ENCODE measurements at places on chromosomes 16 and 17. TPM values are rescaled to one million over a fixed set of nuclear protein-coding genes. Genes with fewer than 3 reads are reported as not detected.

ESRP2 gene
- not detected for polyA plus RNA-seq

LGALS9 gene
- polyA plus RNA-seq, result not detected

SOX8 gene
- polyA plus RNA-seq, result 3.9 TPM

DERL2 gene
- 64.4 TPM for polyA plus RNA-seq

SLC2A4 gene
- polyA plus RNA-seq, result not detected

KRTAP1-1 gene
- not detected for polyA plus RNA-seq

GGA2 gene
- polyA plus RNA-seq, result 50.9 TPM

PRSS27 gene
- 5.9 TPM for polyA plus RNA-seq

GNAO1 gene
- polyA plus RNA-seq, result 39.3 TPM

HS3ST3B1 gene
- 0.58 TPM for polyA plus RNA-seq

CTRB2 gene
- polyA plus RNA-seq, result not detected

CCT6B gene
- 2.1 TPM for polyA plus RNA-seq

CBX8 gene
- polyA plus RNA-seq, result 15.4 TPM

CCL15 gene
- not detected for polyA plus RNA-seq

SOX15 gene
- 1.5 TPM for polyA plus RNA-seq

CACNG5 gene
- 1.2 TPM for polyA plus RNA-seq

TBC1D3H gene
- not detected for polyA plus RNA-seq

ASPA gene
- polyA plus RNA-seq, result 0.24 TPM

MYH11 gene
- not detected for polyA plus RNA-seq

SLC13A2 gene
- polyA plus RNA-seq, result not detected

KCNH4 gene
- 0.78 TPM for polyA plus RNA-seq

PRRT2 gene
- 105 TPM for polyA plus RNA-seq

Measured in neural cell (in vitro differentiated cells).